Ovary (tissue), 10 donors: ENCODE measurements at places on chromosomes 3 and 15. TPM values are rescaled to one million over a fixed set of nuclear protein-coding genes. Genes with fewer than 3 reads are reported as not detected.

DNA sequence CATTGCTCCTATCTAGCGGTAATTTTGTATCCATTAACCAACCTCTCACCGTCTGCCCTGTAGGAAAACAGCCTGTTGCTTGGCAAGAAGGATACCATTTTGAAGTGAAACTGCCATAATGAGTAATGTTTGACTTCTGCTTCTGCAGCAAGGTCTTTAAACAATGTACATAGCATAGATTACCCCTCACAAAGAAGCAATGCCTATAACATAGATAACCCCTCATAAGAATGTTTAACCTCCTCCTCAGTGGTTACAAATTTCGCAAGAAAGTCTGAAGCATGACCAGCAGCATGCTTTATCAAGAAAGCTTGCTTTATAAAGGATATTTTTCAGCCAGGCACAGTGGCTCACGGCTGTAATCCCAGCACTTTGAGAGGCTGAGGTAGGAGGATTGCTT, 61.2 kb upstream of the MFGE8 start:
- no peak for DNase-seq

DNA sequence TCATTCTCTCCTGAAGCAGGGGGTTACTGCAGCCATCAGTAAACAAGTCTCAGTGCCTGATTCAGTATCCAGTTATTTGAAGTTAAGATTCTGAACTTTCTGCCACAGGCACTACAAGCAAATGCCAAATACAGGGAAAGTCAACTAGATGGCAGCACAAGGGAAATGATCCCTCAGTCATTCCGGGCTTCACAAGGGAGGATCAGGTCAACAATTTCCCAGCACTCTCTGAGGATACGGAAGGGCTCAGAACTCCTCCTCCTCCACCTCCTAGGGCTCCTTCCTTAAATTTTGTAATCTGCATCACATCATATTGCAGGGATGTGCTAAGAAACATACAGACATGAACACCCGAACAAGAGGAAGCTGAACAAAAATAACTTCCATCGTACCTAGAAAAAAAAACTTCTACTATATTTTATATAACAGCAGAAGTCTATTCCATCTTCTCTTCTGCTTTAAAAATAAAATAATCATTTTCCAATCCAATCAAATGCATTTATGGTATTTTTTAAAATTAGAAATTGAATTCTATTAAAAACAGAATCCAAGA, 187.1 kb downstream of the FMN1 start:
- no peak for DNase-seq

STRA6 gene
- 0.64 TPM for polyA plus RNA-seq

GOLGA6L9 gene
- 2.6 TPM for polyA plus RNA-seq

- no peak for DNase-seq
These were observed 45.1 kb upstream of the CP start for GRCh38 chr3:149266736-149267135.

SERPINI2 gene
- 0.33 TPM for polyA plus RNA-seq

DNA sequence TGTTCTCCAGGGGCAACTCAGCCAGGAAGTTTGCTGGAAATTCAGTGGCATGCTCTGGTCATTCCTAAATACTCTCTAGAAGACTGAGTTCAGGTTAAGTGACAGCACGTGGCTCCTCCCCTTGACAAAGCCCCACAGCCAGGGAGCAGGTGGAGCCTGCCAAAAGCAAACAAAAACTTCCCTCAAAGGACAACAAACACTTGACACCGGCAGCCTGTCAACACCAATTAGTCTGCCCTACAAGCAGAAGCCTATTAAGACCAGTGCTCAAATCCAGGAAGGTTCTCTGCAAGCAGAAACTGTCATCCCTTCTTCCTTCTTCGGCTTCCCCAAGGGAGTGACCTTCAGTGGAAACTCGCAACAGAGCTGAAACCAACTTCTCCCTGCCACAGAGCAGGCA, 5.0 kb downstream of the MEX3B start:
- DNase-seq: no peak

DNA sequence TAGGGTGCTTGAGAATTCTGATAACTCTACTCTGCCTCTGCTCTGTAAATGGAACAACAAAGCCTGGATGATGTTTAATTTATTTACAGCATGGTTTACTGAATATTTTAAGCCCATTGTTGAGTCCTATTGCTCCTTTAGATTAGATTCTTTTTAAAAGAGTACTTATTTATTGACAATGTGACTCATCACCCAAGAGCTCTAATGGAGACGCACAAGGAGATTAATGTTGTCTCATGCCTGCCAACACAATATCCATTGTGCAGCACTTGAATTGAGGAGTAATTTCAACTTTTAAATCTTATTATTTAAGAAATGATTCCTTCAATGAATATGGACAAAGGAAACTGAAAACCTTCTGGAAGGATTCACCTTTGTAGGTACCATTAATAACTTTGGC, 691.4 kb downstream of the ZBBX start:
- no peak for DNase-seq

DNA sequence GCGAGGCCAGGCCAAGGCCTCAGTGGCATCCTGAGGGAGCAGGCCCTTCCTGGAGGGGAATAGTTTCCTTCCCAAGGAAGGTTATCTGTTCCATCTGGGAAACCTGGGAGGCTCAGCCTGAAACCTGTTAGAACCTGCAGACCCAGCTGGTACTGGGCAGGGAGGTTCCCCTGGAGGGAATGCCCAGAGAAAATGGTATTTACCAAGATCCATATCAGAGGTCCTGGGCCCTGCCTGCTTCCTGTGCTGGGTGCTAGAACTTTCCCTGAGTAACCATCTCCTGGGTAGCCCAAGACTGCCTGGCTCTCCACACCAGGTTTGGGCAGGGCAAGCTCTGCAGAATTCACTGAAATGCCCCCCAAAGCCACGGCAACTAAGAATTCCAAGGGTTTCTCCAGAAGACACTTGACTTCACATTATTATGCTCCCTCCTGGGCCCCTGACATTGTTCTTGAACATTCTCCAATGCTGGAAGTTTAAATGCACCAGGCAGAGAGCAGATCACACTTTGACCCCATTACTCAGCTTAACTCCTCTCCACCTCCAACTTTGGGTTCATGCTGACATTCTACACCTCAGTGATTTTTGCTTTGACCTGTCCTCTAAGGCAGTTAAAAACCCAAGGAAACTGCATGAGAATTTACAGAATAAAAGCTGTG, 2.0 kb downstream of the CA12 start:
- no peak for DNase-seq

GRCh38 chr15:31013863-31014607, 22.6 kb upstream of the MTMR10 start:
- DNase-seq: no peak

C3orf22 gene
- 0.04 TPM for polyA plus RNA-seq
